ENCODE measurements at places on chromosomes 6 and 20. TPM values are rescaled to one million over a fixed set of nuclear protein-coding genes. Genes with fewer than 3 reads are reported as not detected.

Gene SYCP2
- 0.38 TPM for polyA plus RNA-seq

Gene TMC2
- 0.10 TPM for polyA plus RNA-seq

Gene SOX18
- 2.6 TPM for polyA plus RNA-seq

Gene FKBP5
- polyA plus RNA-seq = 79.2 TPM

Gene IL20RA
- polyA plus RNA-seq = not detected

Gene TSPO2
- not detected for polyA plus RNA-seq

Gene TNF
- 0.23 TPM for polyA plus RNA-seq

Gene SOBP
- 8.2 TPM for polyA plus RNA-seq

Gene SAMD10
- polyA plus RNA-seq = 1.8 TPM

Gene UST
- 8.4 TPM for polyA plus RNA-seq

Gene ZC2HC1B
- polyA plus RNA-seq = not detected

Gene MYLK4
- 2.5 TPM for polyA plus RNA-seq

Gene HLA-G
- polyA plus RNA-seq = 0.88 TPM

Gene SYNDIG1
- 1.4 TPM for polyA plus RNA-seq

Gene PXT1
- 0.05 TPM for polyA plus RNA-seq

Gene PRKN
- 1.0 TPM for polyA plus RNA-seq

Gene CABLES2
- 2.1 TPM for polyA plus RNA-seq

Gene CCM2L
- polyA plus RNA-seq = 1.7 TPM

Gene SLC22A7
- polyA plus RNA-seq = not detected

Gene EBF4
- 10.8 TPM for polyA plus RNA-seq

Gene TOX2
- 6.8 TPM for polyA plus RNA-seq

Gene OR2B6
- polyA plus RNA-seq = not detected

Gene MATN4
- polyA plus RNA-seq = not detected

Gene CDH26
- not detected for polyA plus RNA-seq

Gene MEP1A
- polyA plus RNA-seq = 0.10 TPM

Gene KHDC1L
- polyA plus RNA-seq = not detected

Gene ADAT2
- 8.0 TPM for polyA plus RNA-seq

Gene ZSCAN9
- 14.0 TPM for polyA plus RNA-seq

Gene TCF15
- polyA plus RNA-seq = not detected

Gene TFAP2D
- not detected for polyA plus RNA-seq

Gene MYLK2
- polyA plus RNA-seq = not detected

Gene PEX7
- 5.8 TPM for polyA plus RNA-seq

Gene PLA2G7
- 0.31 TPM for polyA plus RNA-seq

Gene APOM
- polyA plus RNA-seq = 2.6 TPM

Gene ULBP2
- polyA plus RNA-seq = not detected

Gene SCRT2
- polyA plus RNA-seq = not detected

Gene DNMT3B
- 0.79 TPM for polyA plus RNA-seq

Gene ANKRD60
- not detected for polyA plus RNA-seq
